ENCODE measurements at places on chromosomes 5 and 9. TPM values are rescaled to one million over a fixed set of nuclear protein-coding genes. Genes with fewer than 3 reads are reported as not detected.

The SLIT3 gene
- 8.3 TPM for total RNA-seq

The MELK gene
- total RNA-seq = 1.1 TPM

The REEP5 gene
- 61.0 TPM for total RNA-seq

The GAPT gene
- total RNA-seq = 0.36 TPM

The LTC4S gene
- total RNA-seq = 7.8 TPM

The FOXD4L4 gene
- total RNA-seq = not detected

The RELL2 gene
- 3.9 TPM for total RNA-seq

The ZBTB26 gene
- 10.5 TPM for total RNA-seq

DNA sequence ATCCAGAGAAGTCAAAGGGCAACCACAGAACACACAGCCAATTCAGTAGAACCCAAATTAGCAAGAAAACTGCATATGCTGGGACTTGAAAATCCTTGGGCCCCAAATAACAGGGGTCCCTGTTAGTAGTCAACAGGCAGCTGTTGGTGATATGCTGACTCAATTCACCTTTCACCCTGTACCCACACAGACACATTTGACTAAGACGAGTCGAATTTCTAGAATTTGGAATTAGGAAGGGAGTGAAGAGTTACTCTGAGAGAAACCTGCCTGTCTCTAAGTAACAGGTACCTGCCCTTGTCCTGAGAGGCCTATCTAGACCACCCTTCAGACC, 821 bp upstream of the VCP start:
- no peaks in the 10 kb centered on the region for H3K36me3 ChIP-seq
- H3K27ac ChIP-seq = peak overlapping the region; percentile 99
- H3K4me1 ChIP-seq = peaks cover 14% of the 10 kb centered on the region
- H3K27me3 ChIP-seq = no peaks in the 10 kb centered on the region
- no peak for DNase-seq

DNA sequence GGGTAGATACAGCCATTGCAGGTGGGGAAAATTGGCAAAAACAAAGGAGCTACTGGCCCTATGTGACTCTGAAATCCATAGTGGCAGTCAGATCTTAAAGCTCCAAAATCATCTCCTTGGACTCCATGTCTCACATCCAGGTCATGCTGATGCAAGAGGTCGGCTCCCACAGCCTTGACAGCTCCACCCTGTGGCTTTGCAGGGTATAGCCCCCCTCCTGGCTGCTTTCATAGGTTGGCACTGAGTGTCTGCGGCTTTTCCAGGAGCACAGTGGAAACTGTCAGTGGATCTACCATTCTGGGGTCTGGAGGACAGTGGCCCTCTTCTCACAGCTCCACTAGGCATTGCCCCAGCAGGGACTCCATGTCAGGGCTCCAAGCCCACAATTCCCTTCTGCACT, 1190.1 kb downstream of the CDH12 start:
- no peak overlapping the region for H3K27ac ChIP-seq
- H3K4me1 ChIP-seq = no peaks in the 10 kb centered on the region
- no peaks in the 10 kb centered on the region for H3K36me3 ChIP-seq

GRCh38 chr5:151449297-151449696, 1.9 kb downstream of the SLC36A1 start:
- peaks cover under 1% of the 10 kb centered on the region for H3K4me1 ChIP-seq
- no peak for DNase-seq
- no peaks in the 10 kb centered on the region for H3K36me3 ChIP-seq
- H3K27ac ChIP-seq = no peak overlapping the region
- no peaks in the 10 kb centered on the region for H3K27me3 ChIP-seq

DNA sequence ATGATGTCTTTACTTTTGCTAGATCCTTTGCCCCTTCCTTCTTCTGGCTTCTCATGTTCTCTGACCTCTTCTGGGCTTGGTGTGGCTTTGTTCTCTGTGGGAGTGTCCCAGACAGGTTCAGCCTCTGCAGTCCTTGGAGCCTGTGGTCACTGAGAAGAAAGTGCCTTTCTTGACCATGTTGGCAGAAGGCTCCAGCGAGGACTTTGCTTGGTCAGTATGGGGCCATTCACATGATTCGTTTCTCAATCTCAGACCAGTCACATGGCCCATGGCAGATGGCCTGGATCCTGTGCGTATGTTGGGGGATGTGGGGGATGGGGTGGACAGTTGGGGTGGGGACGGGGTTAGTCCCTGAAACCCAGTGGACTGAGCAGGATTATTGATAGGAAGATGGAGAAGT, 274.1 kb downstream of the ARHGAP26 start:
- no peak for DNase-seq
- H3K36me3 ChIP-seq = no peaks in the 10 kb centered on the region
- H3K27ac ChIP-seq = no peak overlapping the region

DNA sequence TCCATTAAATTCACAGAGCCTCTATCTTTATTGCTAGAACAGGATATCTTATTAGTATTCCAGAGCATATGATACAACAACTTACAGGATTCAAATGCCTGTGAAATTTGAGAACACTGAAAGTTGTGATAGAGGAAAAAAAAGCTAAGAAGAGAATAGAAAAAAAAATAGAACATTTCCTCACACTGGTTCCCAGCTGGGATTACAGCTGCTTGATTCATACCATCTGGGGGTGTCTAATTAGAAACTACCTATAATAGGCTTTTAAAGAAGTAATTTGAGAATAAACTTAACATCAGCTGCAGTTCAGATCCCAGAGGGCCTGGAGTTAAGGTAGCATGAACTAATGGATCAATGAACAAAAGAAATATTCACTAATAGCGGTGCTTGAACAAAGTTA, 922.0 kb downstream of the CDH12 start:
- no peak for DNase-seq
- H3K4me1 ChIP-seq = no peaks in the 10 kb centered on the region
- H3K27me3 ChIP-seq = no peaks in the 10 kb centered on the region
- no peak overlapping the region for H3K27ac ChIP-seq
- H3K4me3 ChIP-seq = no peak overlapping the region

GRCh38 chr5:155978850-155979249, 348.1 kb upstream of the SGCD start:
- H3K36me3 ChIP-seq = no peaks in the 10 kb centered on the region
- no peak overlapping the region for H3K4me3 ChIP-seq
- H3K4me1 ChIP-seq = no peaks in the 10 kb centered on the region
- no peak overlapping the region for H3K27ac ChIP-seq
- H3K27me3 ChIP-seq = no peaks in the 10 kb centered on the region

- no peaks in the 10 kb centered on the region for H3K27me3 ChIP-seq
- no peak overlapping the region for H3K27ac ChIP-seq
Measured at GRCh38 chr9:70954126-70954525, 167.3 kb downstream of the TRPM3 start.

GRCh38 chr5:93570294-93571113, 10.5 kb downstream of the NR2F1-AS1 start:
- H3K4me1 ChIP-seq = peaks cover 3% of the 10 kb centered on the region
- peak overlapping the region; percentile 12 for H3K4me3 ChIP-seq
- no peak for DNase-seq
- H3K27ac ChIP-seq = peak overlapping the region; percentile 81

- H3K4me1 ChIP-seq = no peaks in the 10 kb centered on the region
- no peaks in the 10 kb centered on the region for H3K36me3 ChIP-seq
- H3K27me3 ChIP-seq = no peaks in the 10 kb centered on the region
- peak overlapping the region; percentile 51 for H3K4me3 ChIP-seq
- H3K27ac ChIP-seq = peak overlapping the region; percentile 98
Measured at GRCh38 chr5:43041669-43042175, 1.6 kb upstream of the ANXA2R start.

- DNase-seq = peak; percentile 43
- H3K4me1 ChIP-seq = no peaks in the 10 kb centered on the region
- H3K36me3 ChIP-seq = no peaks in the 10 kb centered on the region
- H3K27ac ChIP-seq = peak overlapping the region; percentile 61
Measured at GRCh38 chr5:16508730-16509531, 43.3 kb upstream of the ZNF622 start.

GRCh38 chr5:140342287-140342686, 4.1 kb downstream of the HBEGF start:
- no peak for DNase-seq
- H3K36me3 ChIP-seq = no peaks in the 10 kb centered on the region
- no peaks in the 10 kb centered on the region for H3K27me3 ChIP-seq
- H3K4me1 ChIP-seq = peaks cover 8% of the 10 kb centered on the region

GRCh38 chr9:131188976-131189375, 63.6 kb downstream of the NUP214 start:
- H3K36me3 ChIP-seq = peaks cover 7% of the 10 kb centered on the region
- H3K4me3 ChIP-seq = no peak overlapping the region
- H3K27me3 ChIP-seq = no peaks in the 10 kb centered on the region
- DNase-seq = no peak
- no peaks in the 10 kb centered on the region for H3K4me1 ChIP-seq

GRCh38 chr5:10745133-10745532, 15.9 kb downstream of the DAP start:
- no peak for DNase-seq
- H3K27ac ChIP-seq = no peak overlapping the region
- no peaks in the 10 kb centered on the region for H3K36me3 ChIP-seq
- H3K27me3 ChIP-seq = no peaks in the 10 kb centered on the region

- DNase-seq = no peak
- no peaks in the 10 kb centered on the region for H3K4me1 ChIP-seq
- no peaks in the 10 kb centered on the region for H3K27me3 ChIP-seq
- no peak overlapping the region for H3K27ac ChIP-seq
Measured at GRCh38 chr9:75148561-75148960, 60.2 kb downstream of the OSTF1 start.

- no peaks in the 10 kb centered on the region for H3K4me1 ChIP-seq
- H3K27me3 ChIP-seq = no peaks in the 10 kb centered on the region
- H3K27ac ChIP-seq = no peak overlapping the region
- H3K36me3 ChIP-seq = no peaks in the 10 kb centered on the region
Measured at GRCh38 chr5:112077180-112077579, 320.2 kb upstream of the NREP start.

DNA sequence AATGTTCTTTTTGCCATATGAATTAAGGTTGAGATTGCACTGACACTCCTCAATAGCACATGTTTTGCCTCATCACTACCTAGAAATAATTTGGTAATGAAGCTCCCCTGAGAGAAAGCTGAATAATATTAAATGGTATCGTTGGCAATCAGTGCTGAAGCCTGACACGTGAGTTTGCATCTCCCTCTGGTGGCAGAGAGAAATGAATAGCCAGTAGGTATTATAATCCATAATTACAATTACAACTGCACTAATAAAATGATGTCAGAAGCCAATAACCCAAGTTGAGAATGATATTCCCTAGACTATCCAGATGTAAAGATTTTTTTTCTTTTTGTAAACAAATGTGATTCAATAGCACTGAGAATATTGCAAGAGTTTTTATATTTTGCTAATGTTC, 700.3 kb downstream of the PTPRD start:
- no peak overlapping the region for H3K4me3 ChIP-seq
- no peak for DNase-seq
- no peaks in the 10 kb centered on the region for H3K36me3 ChIP-seq
- H3K27me3 ChIP-seq = no peaks in the 10 kb centered on the region
- no peaks in the 10 kb centered on the region for H3K4me1 ChIP-seq
- H3K27ac ChIP-seq = no peak overlapping the region

DNA sequence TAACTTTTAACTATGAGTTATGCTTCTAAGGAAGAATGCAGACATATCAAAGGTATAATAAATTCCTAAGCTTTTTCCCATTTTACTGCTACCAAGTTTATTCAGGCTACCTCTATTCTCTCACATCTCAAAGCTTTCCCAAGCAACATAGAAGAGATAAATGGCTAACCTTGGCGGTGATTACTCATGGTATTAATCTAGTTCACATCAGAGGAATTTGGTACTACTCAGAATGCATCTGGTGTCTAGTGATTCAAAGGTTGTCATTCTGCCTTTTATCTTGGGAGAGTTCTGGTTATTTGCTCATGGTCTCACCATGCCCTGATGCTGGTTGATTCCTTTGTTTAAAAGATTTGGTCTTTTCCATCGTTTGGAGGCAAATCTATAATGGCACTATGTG, 182.7 kb downstream of the TAF11L14 start:
- H3K36me3 ChIP-seq = no peaks in the 10 kb centered on the region
- no peaks in the 10 kb centered on the region for H3K4me1 ChIP-seq
- no peak for DNase-seq
- H3K27ac ChIP-seq = no peak overlapping the region

DNA sequence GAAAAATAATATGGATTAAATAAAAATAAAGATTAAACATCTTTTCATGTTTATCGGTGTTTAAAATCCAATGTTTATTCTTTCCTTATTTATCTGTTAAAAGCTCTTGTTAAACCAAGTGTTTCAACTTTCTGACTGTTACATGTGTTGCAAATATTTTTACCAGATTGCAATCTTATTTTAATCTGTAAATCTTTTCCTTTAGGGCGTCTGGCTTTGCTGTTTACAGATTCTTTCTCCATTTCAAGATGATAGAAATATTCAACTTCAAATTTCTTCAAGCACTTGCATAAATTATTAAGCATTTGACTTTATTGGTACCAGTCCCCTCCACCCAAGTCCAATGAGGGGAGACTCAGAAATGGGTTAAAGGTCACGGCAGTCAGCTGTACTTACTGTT, 16.9 kb upstream of the ABCA1 start:
- H3K27ac ChIP-seq = no peak overlapping the region
- no peak overlapping the region for H3K4me3 ChIP-seq
- H3K27me3 ChIP-seq = no peaks in the 10 kb centered on the region
- no peaks in the 10 kb centered on the region for H3K36me3 ChIP-seq

- peak overlapping the region; percentile 34 for H3K27ac ChIP-seq
- H3K4me1 ChIP-seq = no peaks in the 10 kb centered on the region
- DNase-seq = no peak
- no peaks in the 10 kb centered on the region for H3K27me3 ChIP-seq
- H3K36me3 ChIP-seq = no peaks in the 10 kb centered on the region
Measured at GRCh38 chr9:14106699-14107098, 207.2 kb downstream of the NFIB start.
